ENCODE measurements at places on chromosomes 7 and 10.

- no peak for DNase-seq
Measured at GRCh38 chr7:121714559-121715303, 158.2 kb upstream of the PTPRZ1 start.

GRCh38 chr10:115974351-115974750 lies 298.7 kb downstream of the GFRA1 start:
- DNase-seq: no peak

GRCh38 chr7:51226916-51227535 lies 89.6 kb downstream of the COBL start:
- no peak for DNase-seq

DNA sequence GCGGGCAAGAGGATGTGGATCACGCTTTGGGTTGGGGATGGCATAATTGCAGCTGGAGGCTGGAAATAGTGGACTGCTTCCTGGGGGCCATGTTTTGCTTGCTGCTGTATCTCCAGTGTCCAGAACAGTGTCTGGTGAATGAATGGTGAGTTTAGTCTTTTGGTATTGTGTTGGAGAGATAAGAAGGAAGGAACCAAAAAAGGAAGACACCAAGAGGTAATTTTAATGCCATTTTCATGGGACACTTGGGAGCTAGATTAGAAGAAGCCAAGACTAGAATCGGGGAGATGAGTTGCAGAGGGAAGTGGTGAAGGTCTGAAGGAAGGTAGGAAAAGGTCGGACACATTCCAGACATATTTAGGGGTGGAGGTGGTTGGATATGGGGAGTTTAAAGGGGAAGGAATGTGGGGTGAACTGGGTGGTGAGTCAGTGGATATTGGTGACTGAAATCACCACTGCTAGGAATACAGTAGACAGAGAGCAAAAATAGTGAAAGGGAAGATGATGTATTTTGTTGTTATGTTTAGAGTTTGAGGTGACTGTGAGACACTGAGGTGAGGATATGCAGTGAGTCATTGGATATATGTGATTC lies 76.7 kb downstream of the CCNY start:
- no peak for DNase-seq

GRCh38 chr7:5215313-5215712 lies 25.3 kb downstream of the WIPI2 start:
- peak; percentile 33 for DNase-seq

Measured in RWPE2 (cell line).